ENCODE measurements at places on chromosomes 5 and 9.
A peak's percentile ranks its signal among the peaks of the same experiment; 100 is the strongest.

DNA sequence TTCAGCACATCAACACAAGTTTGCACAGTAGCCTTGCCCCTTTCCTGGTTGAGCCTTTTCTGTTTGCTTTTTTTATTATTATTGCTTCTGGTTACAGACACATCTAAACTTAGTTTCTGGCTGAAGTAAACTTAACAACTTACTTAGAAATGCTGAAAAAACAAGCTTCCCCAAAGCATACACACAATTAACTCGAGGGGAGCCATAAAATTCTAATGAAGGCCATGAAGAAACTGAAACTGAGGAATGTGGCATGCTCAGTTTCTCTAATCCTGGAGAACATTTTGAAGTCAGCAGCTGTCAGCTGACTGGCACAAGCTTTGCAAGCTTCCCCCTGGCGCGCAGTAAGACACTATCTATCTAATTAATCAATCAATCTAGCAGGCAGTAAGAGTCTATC is 3.7 kb downstream of the MYO10 start:
- no peak for DNase-seq

DNA sequence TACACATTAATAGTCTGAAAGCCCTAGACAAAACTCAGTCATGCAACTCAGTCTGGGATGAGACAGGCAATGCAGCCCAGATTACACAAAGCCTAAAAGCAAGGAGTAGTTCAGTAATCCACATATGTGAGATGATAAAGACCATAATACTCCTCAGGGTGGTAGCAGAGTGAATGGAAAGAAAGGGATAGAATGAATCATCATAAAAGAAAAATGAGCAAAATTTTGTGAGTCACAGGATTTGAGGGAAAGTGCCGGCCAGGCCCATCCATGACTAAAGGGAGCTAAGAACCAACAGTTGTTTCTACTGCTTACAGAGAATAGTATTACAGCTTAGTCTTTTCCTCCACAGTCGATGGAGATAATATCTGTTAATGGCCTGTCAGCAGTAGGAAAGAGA is 90.0 kb upstream of the POU5F2 start:
- no peak for DNase-seq

DNA sequence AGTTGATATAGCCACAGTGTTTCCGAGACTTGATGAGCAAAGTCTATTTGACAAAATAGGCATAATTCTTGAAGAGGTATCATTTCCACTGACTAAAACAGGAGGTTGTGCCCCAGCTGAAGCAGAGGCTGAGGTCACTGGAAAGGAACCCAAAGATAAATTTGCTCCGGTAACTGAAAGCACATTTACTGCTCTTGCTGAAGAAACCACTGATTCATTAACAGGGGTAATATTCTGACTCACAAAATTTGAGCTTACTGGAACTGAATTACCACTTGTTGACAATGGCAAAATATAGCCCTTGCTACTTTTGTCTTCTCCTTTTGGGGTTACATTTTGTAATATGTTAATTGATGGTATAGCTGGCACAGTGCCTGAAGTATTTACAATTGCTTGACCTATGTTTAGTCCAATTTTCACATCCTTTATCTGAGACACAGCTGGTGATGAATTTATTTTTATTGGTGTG is 30.2 kb downstream of the MLANA start:
- no peak for DNase-seq

- no peak for DNase-seq
Observed at GRCh38 chr9:116303270-116303669, 149.7 kb downstream of the PAPPA start.

DNA sequence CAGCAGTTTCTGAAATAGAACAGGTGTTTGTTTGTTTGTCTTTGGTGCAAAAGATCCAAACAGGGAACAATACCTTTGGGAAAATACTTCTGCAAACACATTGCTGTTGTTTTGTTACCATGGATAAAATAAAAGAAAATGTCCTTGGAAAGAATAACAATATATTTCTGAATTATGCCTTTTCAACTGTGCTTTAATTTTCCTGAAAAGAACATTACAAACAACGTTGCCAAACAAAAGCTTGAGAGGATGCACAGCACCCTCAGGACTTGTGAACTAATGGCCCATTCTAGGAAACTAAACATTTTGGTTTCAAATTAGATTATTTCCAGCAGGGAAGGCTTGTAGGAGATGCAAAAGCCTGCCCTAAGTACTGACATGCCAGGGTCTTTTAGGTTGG is 967.2 kb downstream of the TLE4 start:
- DNase-seq, result no peak

GRCh38 chr5:102306121-102306520 is 10.0 kb upstream of the SLCO4C1 start:
- DNase-seq, result no peak

DNA sequence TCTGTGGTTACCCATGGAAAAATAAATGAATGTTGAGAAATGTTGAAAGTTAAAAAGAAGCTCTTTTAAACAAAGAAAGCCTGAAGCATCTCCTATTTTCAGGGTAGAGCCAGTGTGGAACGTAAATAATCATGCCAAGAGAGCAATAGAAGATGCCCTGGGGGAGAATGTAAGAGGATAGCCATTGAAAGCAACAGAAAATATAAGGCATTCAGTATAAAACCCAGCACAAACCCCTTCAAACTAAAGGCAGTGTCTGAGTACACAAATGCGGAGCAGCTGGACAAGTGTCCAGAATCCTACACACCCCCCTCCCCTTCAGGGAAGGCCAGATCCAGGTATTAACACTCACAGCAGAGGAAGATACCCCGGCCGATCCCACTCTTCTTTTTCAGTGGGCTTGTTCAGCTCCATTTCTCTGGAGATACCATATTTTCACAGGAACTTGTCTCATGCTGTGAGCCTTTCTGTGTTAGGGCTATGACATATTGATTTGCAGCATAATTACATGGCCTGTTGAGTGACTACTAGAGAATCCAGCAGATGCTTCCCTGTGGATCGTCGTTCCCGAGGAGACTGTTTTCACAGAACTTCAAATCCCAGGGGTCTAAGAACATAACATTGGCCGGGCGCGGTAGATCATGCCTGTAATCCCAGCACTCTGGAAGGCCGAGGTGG is 101.2 kb downstream of the PLK2 start:
- no peak for DNase-seq

DNA sequence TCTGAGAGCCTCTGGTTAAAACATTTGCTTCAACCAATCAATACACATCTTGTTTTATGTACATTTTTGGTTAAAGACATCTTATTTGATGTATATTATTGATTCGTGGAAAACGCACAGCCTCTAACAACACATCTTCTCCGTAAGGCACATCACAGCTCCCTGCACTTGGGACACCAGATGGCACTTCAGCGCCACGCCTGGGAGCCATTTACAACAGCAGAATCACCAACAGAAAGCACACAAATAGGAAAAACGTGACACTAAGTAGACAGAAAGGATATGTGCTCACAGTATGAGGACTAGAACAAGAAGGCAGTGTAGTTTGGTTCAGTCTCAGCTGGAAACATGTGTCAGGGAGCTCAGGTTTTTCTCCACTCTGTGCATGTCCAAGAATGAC is 199.7 kb downstream of the ROR2 start:
- no peak for DNase-seq

GRCh38 chr5:127705120-127705892 is 2.1 kb downstream of the CCDC192 start:
- DNase-seq, result peak; percentile 28

GRCh38 chr5:231661-232060 is 13.5 kb downstream of the SDHA start:
- no peak for DNase-seq
